Epithelial cell of proximal tubule (primary cell): ENCODE measurements at places on chromosomes 4 and X.

DNA sequence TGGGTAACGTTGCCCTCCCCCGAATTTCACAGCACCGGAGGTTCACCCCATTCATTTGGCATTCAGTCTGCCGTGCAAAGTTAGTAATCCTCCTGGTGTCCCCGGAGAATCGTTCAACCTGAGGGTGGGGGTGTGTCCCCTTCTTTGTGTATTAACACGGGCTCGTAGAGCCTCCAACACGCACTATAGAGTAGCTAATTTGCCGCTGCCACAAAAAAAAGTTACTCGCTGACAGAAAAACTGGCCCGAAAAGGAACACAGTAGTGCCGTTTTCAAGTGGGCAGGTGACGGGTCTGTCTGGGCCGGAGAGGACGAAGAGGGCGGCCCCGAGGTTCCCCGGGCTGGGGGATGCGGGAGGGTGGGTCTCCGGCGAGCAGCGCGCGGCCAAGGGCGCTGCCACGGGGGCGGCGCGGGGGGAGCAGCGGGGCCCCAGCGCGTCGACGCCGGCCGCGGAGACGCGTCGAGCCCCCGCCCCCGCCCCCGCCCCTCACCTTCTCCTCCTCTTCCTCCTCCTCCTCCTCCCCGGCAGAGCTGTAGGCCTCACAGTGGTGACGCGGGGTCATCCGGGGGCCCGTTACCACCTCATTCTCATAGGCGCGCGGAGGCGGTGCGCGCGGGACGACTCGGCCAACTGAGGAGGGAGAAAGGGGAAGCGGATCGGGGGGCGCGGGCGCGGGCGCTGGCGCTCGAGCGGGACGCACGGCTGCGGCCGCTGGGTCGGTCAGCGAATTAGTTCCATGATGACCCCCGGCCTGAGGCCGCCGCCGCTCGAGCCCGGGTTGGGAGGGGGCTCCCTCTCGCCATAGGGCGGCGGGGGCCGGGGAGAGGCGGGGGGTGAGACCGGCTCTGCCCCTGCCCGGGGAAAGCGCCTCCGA is 571 bp downstream of the CCNI start:
- DNase-seq: no peak

- DNase-seq: no peak
These were observed 2.5 kb downstream of the SPIN2A start for GRCh38 chrX:57134702-57135101.

DNA sequence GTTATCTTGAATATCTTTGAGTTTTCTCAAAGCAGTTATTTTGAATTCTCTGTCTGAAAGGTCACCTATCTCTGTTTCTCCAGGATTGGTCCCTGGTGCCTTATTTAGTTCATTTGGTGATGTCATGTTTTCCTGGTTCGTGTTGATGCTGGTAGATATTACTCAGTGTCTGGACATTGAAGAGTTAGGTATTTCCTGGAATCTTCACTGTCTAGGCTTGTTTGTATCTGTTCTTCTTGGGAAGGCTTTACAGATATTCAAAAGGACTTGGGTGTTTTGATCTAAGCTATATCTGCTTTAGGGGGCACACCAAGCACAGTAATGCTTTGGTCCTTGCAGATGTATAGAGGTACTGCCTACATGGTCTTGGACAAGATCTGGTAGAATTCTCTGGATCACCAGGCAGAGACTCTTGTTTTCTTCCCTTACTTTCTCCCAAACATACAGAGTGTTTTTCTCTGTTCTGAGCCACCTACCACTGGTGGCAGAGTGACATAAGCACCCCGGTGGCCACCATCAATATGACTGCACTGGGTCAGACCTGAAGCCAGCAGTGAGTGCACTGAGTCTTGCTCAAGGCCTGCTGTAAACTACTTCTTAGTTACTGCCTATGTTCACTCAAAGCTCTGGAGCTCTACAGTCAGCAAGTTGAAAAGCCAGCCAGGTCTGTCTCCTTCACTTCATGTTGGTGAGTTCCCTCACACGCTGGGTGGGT is 193.5 kb upstream of the AMOT start:
- no peak for DNase-seq

DNA sequence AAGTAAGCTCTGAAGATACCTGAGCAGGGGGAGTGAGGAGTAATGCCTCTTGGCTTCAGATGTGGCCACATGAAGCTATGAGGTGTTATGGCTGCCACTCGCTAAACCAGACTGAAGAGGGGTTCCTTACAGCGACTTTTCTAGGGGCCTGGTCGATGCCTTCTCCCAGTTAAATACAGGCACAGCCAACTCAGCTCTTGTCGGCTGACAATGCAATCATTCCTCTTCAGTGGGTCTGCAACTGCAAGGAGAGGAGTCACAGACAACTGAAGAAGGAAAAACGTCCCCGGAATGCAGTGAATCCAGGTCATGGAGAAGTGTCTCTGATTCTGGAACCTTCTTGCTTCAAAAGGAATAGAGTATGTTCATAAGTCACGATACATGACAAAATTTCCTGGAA is 106.4 kb downstream of the RNF150 start:
- DNase-seq: no peak

- no peak for DNase-seq
These were observed 9.3 kb downstream of the PAPSS1 start for GRCh38 chr4:107710493-107711459.

DNA sequence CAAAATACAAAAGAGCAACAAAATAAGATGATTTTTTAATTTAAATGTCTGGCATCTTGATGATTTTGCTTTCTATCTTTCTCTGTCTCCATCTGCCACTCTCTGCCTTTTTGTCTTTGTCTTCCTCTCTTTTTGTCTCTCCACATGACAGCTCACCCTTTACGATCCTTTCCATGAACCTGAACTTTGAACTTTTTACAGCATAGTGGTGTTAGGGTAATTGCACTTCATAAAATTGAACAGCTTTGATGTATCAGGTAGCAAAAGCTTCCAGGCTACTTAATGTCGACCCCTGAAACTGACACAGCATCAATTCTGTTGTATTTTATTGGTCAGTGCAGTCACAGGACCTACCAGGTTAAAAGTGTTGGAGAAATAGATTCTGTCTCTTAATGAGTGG is 1517.0 kb downstream of the ADGRL3 start:
- DNase-seq: no peak

GRCh38 chr4:6999172-7000086 is 43.7 kb upstream of the TADA2B start:
- DNase-seq: no peak

DNA sequence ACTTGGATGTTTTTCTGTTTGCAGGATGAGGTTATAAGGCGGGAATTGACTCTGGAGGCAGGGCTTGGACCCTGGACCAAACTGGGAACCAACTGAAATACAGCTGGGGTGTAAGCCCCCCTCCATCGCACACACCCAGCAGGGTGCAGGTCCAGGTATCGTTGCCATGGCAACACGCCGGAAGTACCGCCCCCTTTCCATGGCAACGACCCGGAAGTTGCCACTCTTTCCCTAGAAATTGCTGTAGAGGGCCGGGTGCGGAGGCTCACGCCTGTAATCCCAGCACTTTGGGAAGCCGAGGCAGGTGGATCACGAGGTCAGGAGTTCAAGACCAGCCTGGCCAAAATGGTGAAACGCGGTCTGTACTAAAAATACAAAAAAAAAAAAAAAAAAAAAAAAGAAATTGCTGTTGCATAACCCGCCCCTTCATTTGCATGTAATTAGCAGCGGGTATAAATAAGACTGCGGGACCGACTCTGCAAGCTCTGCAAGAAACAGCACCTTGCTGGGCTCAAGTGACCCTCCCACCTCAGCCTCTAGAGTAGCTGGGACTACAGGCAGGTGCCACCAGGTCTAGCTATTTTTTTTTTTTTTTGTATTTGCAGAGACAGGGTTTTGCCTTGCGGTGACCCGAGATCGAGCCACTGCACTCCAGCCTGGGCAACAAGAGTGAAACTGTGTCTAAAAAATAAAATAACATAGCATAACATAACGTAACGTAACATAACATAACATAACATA is 139.6 kb downstream of the CRLF2 start:
- DNase-seq: no peak

- no peak for DNase-seq
These were observed 96.9 kb downstream of the NHS start for GRCh38 chrX:17471861-17472260.

DNA sequence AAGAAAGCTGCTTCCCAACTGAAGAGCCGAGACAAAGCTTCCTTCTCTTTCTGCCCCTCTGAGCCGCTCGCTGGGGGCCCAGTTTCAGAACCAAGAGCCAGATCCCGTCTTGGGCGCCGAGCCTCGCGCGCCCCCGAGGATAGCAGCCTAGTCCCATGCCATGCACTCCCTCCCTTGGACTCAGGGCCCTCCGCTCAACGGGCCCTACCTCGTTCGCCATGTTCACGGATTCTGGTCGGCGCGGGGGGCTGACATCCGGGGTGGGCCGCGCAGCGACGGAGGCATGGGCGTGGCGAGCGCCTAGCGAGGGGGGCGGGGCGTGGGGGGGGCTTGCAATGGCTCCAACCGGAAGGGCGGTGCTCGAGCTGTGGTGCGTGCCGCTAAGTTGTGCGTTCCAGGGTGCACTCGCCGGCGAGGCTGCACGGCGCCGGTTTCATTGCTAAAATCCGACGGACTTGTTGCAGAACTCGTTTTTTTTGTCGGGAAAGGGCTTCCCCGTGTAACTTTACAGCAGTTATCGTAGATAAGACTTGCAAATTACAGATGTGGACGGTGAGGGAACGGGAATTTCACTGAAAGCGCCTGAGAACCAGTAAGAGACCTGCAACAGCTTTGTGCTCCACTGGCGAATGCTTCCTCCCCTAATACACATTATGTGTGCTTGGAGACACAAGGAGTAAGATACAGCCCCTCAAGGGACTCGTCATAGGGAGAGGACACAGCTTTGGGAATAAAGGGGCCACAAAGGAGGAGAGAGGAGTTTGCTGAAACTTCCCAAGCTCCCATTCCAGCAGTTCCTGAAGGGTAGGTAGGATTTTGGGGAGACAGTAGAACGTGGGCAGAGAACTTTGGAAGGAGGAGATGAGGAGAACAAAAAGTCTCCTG is at the start of gene ADH5:
Gene ADH5 (minus strand): TSS at position 308 of the 885 bp plus-strand sequence. CDS start 88 bp downstream, at position 220.
- peak; percentile 32 for DNase-seq

GRCh38 chr4:3871181-3871852 is 105.1 kb downstream of the ADRA2C start:
- no peak for DNase-seq

DNA sequence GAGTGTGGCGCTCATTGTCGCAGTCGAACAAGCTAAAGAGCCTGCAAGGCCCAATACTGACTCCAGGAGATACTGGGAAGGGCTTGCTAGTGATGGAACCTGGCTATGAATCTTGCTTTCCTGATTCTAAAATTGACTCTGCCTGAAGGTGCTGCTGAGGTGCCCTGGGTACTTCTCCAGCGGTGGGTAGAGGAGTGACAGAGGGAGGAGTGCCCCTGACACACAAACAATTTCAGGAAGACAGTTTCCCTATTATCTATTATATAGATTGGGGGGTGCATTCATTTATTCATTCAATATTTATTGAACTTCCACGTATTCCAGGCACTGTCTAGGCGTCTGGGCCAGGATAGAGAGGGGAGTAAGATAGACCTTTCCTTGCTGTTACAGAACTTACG is 339.2 kb upstream of the GATB start:
- DNase-seq: no peak

DNA sequence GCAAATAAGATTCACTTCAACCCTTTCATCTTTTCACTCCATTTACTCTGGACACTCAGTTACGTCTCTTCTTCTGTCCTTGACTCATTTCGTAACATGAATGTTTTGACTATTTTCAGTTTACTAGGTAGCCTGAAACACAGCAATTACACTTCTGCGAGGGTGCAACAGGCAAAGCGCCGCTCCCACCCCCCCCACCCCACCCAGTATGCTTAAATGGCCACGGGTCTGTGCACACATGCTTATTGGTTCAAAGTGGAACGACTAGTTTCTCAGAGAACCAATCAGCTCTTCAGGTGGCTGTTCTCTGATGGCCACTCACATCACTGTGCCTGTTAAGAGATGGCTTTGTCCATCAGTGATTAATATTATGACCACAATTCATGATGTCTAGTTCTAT is 3.5 kb downstream of the BEND4 start:
- no peak for DNase-seq

DNA sequence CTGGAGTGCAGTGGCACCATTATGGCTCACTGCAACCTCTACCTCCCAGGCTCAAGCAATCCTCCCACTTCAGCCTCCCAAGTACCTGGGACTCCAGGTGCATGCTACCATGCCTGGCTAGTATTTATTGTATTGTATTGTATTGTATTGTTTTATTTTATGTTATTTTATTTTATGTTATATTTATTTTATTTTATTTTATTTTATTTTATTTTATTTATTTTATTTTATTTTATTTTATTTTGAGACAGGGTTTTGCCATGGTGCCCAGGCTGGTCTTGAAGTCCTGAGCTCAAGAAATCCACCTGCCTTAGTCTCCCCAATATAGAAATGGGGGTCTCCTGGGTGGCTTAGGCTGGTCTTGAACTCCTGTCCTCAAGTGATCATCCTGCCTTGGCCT is 42.6 kb downstream of the ELF2 start:
- DNase-seq: no peak

- DNase-seq: no peak
These were observed 1.5 kb downstream of the ARAP2 start for GRCh38 chr4:36242629-36243354.

DNA sequence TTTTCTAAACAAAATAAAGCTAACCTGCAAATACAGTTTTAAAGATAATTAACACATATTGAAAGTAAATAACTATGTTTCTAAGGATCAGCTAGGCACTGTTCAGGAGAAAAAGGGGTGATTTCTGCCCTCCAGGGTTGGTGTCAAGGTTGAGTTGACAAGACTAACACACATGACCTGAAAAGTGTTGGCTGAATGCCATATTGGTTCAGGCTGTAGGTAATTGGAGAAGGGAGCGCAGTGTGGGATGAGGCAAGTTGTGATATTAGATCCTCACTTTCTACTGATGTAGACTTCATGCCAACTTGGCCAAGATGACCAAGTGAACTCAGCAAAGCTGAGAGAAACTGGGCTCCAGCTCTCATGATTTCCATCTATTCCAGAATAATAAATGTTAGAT is 42.2 kb downstream of the PPM1K start:
- no peak for DNase-seq

- DNase-seq: no peak
These were observed 94.0 kb upstream of the ATP8A1 start for GRCh38 chr4:42750856-42751255.

DNA sequence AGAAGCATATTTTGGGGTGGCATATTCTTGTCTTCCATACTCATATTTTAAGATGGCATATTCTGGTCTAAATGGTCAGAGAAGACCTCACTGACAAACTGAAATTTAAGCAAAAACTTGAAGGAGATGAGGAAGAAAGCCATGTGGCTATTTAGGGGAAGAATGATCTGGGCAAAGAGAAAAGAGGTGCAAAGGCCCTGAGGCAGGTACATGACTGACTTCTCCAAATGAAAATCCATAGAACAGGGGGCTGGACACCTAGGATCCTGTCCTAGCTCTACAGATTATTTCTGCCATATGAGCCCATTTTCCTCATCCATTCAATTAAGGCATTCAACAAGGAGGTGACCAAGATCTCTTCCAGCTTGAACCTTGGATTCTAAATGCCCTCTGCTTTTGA is 105.6 kb downstream of the IRF2 start:
- no peak for DNase-seq
